SJCRH30 (cell line): ENCODE measurements at places on chromosomes 4 and X.

GRCh38 chrX:70133303-70134115 lies at the start of gene IGBP1:
IGBP1 (plus strand) TSS chrX:70133447; CDS start chrX:70133948, 501 bp downstream.
- peak; percentile 92 for DNase-seq

- DNase-seq: no peak
Measured at GRCh38 chr4:5969777-5970176, 48.5 kb downstream of the C4orf50 start.

GRCh38 chr4:70640192-70640591 lies 11.6 kb downstream of the ENAM start:
- no peak for DNase-seq

GRCh38 chrX:100643956-100644860 lies at the start of gene SRPX2:
SRPX2 (plus strand) TSS chrX:100644199; CDS start chrX:100646323, 2,124 bp downstream.
- peak; percentile 35 for DNase-seq

GRCh38 chr4:145216535-145216934 lies 36.1 kb upstream of the OTUD4 start:
- DNase-seq: peak; percentile 8

DNA sequence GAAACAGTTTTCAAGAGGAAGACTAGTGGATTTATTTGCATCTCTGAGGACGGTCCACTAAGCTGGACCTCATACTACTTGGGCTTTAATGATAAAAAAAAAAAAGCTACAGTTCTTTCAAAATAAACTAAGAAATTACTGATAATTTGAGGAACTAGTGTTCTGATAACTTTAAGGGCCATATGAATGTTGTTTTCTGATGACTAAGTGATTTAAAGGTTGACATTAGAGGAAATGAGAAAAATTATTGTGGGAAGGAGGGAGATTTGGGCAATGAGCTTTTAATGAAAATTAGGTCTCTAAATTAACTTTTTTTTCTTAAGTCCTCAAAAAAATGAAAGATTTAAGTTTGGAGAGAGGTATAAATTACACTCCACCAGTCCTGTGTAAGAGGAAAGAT lies 60.8 kb upstream of the IL2 start:
- DNase-seq: no peak

GRCh38 chrX:100647739-100648138 lies 3.7 kb downstream of the SRPX2 start:
- DNase-seq: no peak

DNA sequence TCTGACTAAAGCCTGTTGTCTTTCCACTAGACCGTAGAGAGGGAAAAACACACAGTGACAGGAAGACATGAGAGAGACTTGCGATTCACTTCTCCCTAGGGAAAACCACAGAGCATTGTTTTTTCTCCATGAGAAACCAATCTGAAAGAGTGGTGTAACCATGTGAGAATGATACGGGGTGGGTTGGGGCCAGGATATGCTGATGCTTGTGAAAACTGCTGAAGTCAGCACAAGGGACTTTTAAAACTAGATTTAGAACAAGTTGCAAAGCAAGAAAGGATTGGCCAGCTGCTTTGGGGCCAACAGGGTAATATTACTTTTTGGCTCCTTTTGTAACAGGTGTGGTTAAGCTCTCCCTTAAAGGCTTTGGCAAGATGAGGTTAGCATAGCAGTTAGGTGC lies 66.1 kb downstream of the NHSL2 start:
- DNase-seq: peak; percentile 64

- no peak for DNase-seq
Measured at GRCh38 chr4:54767376-54767775, 109.6 kb downstream of the KIT start.

DNA sequence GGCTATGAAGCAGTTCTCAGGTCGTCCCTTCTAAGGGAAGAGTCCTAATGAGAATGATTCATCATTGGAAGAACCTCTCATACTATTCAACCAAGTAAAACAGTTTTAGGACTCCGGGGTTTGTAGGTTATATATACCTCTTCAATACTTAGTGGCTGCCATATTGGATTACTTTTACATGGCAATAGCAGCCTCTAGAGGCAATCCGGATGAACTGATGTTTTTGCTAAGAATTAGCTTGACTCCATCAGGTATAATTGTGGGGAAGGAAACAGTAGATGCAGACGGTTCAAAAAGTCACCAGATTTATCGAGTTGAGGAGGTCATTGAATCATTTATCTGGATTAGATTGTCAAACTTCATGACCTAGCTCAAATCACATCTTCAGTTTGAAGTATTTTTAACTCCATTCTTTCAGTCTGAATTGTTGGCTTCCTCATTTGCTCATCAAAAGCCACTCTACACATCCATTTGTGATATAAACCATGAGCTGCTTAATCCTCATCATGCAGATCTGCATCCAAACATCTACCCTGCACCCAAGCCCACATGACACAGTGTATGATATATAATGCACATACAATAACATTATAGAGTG lies 28.4 kb downstream of the GUCY1B1 start:
- DNase-seq: no peak

DNA sequence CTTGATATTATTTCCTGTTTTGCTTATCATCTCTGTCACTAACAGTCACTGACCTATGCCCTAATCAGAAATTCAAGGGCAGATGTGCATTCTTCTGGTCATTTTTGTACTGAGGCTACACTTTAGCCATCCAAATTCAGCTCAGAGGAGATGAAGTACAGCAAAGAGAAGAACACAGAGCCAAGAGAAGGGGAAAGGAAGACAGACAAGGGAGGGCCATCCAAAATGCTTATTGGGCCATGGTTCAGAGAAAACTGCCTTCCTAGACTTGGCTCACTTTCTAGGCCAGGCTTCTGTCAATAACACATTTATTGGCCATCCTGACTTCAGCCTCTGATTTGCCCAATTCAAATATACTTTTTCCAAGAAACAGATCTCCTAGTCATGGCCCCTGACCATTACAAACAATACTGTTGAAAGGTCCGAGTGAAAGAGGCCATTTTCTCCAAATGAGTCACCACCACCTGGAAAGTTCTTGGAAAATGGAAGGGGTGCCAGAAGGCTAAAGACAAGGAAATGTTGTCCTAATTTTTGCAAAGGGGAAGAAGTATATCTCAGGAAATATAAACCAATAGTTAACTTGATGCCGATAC lies 56.4 kb downstream of the DCX start:
- no peak for DNase-seq

GRCh38 chr4:16136827-16137226 lies 53.0 kb upstream of the PROM1 start:
- DNase-seq: peak; percentile 87

DNA sequence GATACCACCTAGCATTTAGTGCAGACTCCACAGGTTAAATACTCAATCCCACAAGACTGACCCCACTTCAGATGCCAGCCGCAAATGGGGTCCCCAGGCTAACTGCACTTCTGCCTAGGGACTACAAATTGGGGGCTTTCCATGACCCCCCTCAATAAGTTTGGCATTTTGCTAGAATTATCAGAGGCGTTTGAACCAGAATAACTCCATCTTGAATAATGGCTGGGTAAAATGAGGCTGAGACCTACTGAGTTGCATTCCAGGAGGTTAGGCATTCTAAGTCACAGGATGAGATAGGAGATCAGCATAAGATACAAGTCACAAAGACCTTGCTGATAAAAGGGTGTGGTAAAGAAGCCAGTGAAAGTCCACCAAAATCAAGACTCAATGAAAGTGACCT lies 15.1 kb downstream of the RELL1 start:
- no peak for DNase-seq

GRCh38 chr4:159884989-159885388 lies 782.1 kb downstream of the RAPGEF2 start:
- no peak for DNase-seq

GRCh38 chr4:151808120-151808529 lies 47.3 kb upstream of the GATB start:
- DNase-seq: no peak

- no peak for DNase-seq
Measured at GRCh38 chrX:24145303-24146186, 4.0 kb upstream of the ZFX start.

GRCh38 chr4:182325397-182325796 lies 82.2 kb downstream of the TENM3 start:
- no peak for DNase-seq

DNA sequence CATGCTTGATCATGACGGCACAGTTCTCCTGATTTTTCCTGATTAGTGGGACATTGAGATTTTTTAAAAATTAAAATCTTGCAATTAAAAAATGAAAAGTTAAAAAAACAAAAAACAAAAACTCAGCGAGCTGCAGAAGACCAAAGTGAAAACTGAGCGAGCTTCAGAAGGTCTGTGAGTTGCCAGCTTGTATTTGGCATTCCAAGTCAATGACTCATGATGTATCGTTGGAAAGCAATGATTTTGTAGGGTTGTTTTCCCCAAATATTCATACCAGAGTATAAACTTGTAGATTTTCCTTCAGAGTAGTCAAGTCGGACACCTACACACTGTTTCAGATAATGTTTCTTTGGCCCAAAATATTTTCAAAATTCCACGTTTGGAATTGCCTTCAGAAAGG lies 76.9 kb downstream of the LRRC66 start:
- DNase-seq: no peak

GRCh38 chr4:85496933-85497332 lies 22.0 kb downstream of the ARHGAP24 start:
- DNase-seq: no peak

GRCh38 chr4:82284475-82284857 lies 89.3 kb downstream of the HNRNPD start:
- peak; percentile 27 for DNase-seq

GRCh38 chr4:184479516-184479950 lies 5.2 kb upstream of the IRF2 start:
- no peak for DNase-seq

DNA sequence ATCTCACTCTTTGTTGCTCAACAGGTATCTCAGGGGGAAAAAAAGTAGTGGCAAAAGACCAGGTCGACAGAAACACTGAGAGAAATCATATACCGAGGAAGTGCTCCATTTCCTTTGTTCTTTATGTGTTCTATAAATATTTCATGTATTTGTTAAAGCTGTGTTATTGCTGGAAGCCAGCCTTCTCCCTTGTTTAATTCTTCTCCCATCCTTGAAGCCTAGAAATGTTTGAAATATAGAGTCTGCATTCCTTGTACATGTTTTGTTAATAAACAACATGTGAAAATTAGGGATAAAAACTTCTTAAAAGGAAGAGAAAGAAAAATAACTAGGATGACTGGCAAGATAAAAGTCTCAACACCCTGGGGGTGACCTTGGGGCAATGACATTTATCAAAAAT lies 186.2 kb downstream of the ANKRD50 start:
- DNase-seq: no peak

- DNase-seq: peak; percentile 23
Measured at GRCh38 chr4:112523008-112523721, 7.2 kb upstream of the NEUROG2 start.
